Keratinocyte (primary cell): ENCODE measurements at places on chromosomes 7 and 10. TPM values are rescaled to one million over a fixed set of nuclear protein-coding genes. Genes with fewer than 3 reads are reported as not detected.

The INSYN2A gene
- 0.01 TPM in 1 of 3 replicates, not detected in the others for polyA plus RNA-seq

The CUBN gene
- polyA plus RNA-seq, result 0.06 to 0.35 TPM (median 0.07 TPM) in 3 replicates

The EPDR1 gene
- polyA plus RNA-seq, result 0.02 to 0.04 TPM in 2 of 3 replicates, not detected in the other

The IGFBP1 gene
- not detected in 3 replicates for polyA plus RNA-seq

The SLC39A12 gene
- polyA plus RNA-seq, result 0.03 to 0.13 TPM (median 0.07 TPM) in 3 replicates

DNA sequence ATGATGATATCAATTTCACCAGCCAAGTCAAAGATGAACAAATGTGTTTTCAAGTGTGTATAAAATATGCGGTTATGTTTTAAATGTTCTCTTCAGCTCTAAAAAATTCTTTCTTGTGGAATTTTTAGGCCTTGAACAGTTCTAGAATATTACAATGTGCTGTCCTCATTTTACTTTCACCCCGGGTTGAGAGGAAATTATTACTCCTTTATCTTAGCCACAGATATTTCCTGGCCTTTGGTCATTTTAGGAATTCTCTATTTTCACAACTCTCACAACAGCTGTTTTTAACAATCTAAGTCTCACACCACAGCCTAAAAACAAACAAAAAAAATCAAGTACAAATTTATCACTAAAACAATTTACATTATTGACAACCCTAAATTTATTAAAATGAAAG, 112.2 kb upstream of the HGF start:
- DNase-seq, result no peak

- no peak for DNase-seq
These were observed 187.0 kb downstream of the MAD1L1 start for GRCh38 chr7:2045559-2046405.

DNA sequence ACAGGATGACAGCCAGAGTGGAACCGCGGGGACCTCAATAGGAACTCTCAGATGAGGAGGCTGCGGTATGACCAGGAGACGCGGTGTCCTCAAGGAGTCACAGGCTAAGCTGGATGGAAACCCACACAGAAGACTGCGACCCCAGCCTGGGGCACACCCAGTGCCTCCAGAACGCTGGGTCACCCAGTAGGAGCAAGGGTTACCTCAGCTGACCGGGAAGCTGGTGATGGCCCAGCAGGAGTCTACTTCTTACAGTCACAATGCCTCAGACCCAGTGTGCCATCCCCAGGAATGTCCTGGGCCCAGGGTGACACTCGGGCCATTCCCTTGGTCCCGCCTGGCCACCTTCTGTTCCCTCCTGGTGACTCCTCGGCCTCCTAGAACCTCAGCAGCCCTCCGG, 29.9 kb downstream of the CNPY1 start:
- DNase-seq, result no peak

- DNase-seq, result no peak
These were observed 31.6 kb upstream of the KNDC1 start for GRCh38 chr10:133128126-133129070.

- DNase-seq, result no peak
These were observed 45.8 kb downstream of the HDAC9 start for GRCh38 chr7:18541181-18541870.

GRCh38 chr10:49113741-49114141, 1.6 kb downstream of the VSTM4 start:
- no peak for DNase-seq

- no peak for DNase-seq
These were observed 16.8 kb downstream of the SFRP4 start for GRCh38 chr7:37899712-37900247.

- DNase-seq, result no peak
These were observed 128.0 kb downstream of the KCND2 start for GRCh38 chr7:120400806-120401455.

GRCh38 chr7:35753761-35754603, 46.9 kb upstream of the SEPTIN7 start:
- no peak for DNase-seq

- no peak for DNase-seq
These were observed 36.5 kb upstream of the PAPSS2 start for GRCh38 chr10:87623191-87623590.

DNA sequence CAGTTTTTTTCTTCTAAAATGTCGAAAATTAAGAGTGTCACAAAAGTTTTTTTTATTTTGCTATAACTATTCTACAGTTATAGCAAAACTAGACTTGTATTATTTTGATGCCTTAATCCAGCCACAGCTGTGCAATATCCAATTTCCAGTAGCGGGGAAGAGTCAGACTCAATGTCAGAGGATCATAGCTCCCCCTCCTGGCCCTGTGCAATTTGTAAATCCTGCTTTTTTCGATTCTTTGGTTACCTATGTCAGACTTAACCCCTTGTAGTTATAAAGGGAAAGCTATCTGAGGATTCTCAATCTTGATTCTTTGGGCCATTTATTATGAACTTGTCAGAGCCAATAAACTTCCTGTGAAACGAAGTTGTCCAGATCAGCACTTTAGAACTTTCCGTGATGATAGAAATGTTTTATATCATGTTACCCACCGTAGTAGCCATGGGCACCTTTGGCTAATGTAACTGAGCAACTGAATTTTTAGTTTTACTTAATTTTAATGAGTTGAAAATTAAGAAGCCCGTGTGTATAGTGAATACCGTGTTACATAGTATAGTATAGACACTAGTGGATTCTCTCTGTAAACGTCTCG, 87.7 kb upstream of the PRKCQ start:
- no peak for DNase-seq

- no peak for DNase-seq
These were observed 87.0 kb downstream of the ALOX5 start for GRCh38 chr10:45461034-45461433.

DNA sequence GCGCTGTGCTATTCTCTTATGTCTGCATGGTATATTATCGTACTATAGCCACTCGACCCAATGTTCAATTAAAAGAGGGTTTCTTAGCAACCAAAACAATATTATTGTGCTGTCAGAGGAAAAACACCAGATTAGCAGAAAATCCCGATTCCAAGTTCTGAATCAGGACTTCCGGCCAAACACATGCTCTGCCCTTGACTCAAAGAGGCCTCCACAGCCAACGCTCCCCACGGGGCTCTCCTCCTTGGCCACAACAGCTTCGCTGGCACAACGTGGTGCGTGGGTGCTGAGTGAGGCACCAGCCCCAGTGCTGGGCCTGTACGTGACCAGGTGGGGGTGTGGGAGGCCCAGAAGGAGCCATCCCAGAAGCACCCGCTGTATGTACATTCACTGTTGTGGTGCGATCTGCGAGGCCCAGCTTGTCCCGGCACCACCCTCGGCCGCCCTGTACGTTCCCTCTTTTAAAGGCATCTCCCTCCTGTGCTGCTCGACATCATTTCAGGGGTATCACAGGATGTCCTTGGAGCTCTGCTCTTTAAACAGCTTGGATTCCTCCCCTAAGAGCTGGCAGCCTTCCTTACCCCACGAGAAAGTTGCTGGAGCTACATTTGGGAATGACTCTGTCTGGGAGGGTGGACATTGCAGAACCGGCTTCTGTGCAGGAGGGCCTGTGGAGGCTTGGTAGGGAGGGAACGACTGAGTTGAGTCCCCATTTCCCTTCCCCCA, 736.2 kb downstream of the PARD3 start:
- no peak for DNase-seq

DNA sequence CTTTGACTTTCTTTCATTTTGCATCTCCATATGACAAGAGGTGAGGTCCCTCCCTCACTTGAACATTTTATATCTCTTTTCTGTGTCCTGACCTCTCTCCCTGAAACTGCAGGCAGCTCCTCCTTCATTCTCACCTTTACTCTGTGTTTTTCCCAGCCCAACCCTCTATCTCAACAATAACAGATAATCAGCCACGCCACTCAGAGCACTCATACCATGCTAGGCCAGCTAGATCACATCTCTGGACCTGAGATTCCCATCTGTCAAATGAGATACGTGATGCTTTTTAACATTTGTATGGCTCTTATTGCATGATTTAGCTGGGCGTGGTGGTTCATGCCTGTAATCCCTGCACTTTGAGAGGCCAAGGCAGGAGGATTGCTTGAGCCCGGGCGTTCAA, 63.1 kb upstream of the PDCD4 start:
- DNase-seq, result no peak

DNA sequence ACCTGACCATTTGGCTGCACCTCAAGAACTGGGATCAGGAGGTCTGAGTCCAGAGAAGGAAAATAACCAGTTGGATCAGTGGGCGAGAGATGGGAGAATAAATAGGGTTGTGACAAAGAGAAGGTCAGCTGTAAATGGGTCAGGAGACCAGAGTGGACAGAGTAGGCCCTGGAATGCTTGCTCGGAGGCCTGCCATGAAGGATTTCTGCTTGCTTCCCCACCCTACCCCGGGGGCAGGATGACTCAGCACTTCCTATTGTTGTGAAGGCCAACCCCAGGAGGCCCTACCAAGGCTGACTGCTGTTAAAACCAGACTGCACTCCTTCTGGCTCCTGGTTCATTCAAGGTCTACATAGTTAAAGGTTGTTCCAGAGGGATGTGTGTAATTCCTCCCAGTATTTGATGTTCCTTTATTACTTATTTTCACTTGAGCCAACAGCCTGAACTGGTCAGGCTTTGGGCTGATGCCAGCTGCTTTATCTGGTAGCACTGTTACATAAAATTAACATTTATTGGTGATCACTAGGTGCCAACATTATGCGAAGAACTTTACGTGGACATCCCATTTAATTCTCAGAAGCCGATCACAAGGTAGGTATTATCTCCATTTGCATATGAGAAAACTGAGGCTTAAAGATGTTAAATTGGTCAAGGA, 27.3 kb upstream of the IFRD1 start:
- DNase-seq, result peak; percentile 87

GRCh38 chr7:23347682-23348180, 48.6 kb downstream of the MALSU1 start:
- DNase-seq, result peak; percentile 19

- DNase-seq, result no peak
These were observed 4.2 kb upstream of the TCF7L2 start for GRCh38 chr10:112945811-112946210.

GRCh38 chr7:1175967-1176851, 16.2 kb upstream of the ZFAND2A start:
- DNase-seq, result no peak

- DNase-seq, result no peak
These were observed 273.9 kb upstream of the MGMT start for GRCh38 chr10:129193148-129193547.

GRCh38 chr7:132980402-132980801, 101.5 kb downstream of the CHCHD3 start:
- DNase-seq, result no peak
